Motor neuron (in vitro differentiated cells): ENCODE measurements at places on chromosomes 12 and 14. TPM values are rescaled to one million over a fixed set of nuclear protein-coding genes. Genes with fewer than 3 reads are reported as not detected.

Gene DAO
- total RNA-seq = 0.36 and 0.37 TPM in 2 replicates

GRCh38 chr12:56983386-56983785 lies 23.0 kb downstream of the ZBTB39 start:
- no peak for ATAC-seq

- ATAC-seq = no peak
Observed at GRCh38 chr14:63793376-63793775, 59.4 kb upstream of the SYNE2 start.

GRCh38 chr14:71437870-71438269 lies 494.4 kb upstream of the RGS6 start:
- ATAC-seq = no peak

DNA sequence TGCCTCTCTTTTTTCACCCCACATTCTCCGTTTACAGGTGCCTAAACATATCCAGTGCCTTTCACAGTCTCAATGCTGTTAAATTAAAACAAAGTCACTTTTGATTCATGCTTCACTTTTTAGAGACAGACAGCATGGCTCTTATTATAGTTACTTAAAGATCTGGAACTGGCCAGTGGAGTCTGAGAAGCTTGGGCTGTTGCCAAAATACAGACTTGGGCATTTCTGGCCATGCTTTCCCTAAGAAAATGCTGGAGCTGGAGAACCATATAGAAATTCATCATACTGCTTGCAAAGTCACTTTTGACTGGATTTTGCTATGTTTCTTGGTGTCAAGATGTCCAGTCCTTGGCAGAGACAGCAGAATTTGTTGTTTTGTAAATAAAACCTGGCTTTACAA lies 12.2 kb upstream of the GPR68 start:
- no peak for ATAC-seq

- peak; percentile 70 for ATAC-seq
Observed at GRCh38 chr12:41521872-41522379, 333.8 kb downstream of the PDZRN4 start.

DNA sequence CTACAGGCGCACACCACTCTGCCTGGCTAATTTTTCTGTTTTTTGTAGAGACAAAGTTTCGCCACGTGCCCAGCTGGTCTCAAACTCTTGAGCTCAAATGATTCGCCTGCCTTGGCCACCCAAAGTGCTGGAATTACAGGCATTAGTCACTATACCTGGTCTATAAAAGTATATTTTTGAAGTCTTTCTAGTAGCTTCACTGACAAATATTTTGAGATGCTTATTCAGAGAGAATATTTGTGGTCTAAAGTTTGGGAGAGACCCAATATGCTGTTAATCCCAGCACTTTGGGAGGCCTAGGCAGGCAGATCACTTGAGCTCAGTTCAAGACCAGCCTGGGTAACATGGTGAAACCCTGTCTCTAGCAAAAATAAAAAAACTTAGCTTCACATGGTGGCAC lies 22.0 kb upstream of the PPP1R12A start:
- ATAC-seq = no peak

- no peak for ATAC-seq
Observed at GRCh38 chr14:36313206-36313605, 7.2 kb downstream of the MBIP start.

Gene PPP1R36
- 0.41 and 1.3 TPM in 2 replicates for total RNA-seq

Gene BEST3
- total RNA-seq = 0.32 and 0.41 TPM in 2 replicates

DNA sequence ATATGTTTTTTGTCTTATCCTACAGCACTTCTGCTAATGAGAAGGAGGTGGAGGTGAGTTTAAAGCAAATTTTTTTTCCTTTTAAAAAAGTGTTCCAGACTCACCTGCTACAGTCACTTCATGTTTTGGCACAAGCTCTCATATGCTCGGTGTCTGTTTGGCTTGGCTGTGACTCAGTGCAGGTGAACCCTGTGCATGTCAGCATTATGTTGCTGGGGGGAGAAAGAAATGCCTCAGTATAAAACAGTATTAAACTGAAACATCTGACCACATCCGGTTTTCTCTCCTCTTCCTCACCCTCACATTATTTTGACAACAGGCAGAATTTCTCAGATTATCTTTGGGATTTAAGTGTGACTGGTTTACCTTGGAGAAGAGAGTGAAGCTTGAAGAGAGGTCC lies 105.2 kb downstream of the DNAI7 start:
- ATAC-seq = no peak

- peak; percentile 37 for ATAC-seq
Observed at GRCh38 chr14:23861666-23862065, 91.9 kb upstream of the DHRS4 start.

Gene GPR84
- 0.20 and 0.22 TPM in 2 replicates for total RNA-seq

Gene ZDHHC22
- 17.3 and 18.1 TPM in 2 replicates for total RNA-seq

DNA sequence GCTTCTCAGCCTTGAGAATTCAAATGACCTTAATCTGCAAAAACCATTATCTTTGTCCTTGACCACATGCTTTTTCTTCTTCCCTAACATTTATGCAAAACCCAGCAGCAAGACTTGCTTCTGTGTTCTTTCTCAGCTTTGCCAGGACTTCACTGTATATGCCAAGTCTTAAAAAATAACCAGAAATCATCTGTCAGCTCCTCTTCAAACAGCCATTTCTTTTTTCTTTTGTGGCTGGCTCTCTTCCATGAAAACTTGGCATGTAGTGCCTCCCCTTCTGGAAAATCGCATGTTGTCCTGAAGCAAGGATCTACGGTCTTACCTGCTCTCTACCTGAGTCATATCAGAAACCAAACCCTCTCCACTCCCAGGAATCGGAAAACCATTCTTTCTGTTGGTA lies 364.9 kb downstream of the RPS29 start:
- no peak for ATAC-seq

- ATAC-seq = no peak
Observed at GRCh38 chr14:59585891-59586554, 9.4 kb upstream of the CCDC175 start.
